GM04504 (cell line): ENCODE measurements at places on chromosomes 4 and X.

DNA sequence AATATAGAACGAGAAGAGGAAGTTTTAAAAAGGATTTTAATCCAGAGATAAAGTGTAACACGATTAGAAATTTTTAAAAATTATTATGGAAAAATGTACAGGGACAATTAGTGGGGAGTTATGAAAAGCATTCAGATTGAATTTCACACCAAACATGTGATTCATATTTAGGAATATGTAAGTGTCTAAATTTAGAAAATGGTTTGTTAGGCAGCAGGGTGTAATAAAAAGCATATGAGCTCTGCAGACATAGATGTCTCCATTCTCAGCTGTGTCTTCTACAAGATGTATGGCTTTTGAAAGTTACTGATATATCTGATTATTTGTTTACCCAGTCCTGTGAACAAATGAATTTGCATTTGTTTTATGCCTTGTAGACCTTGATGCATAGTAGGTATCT lies 638.9 kb upstream of the AGA start:
- no peak for DNase-seq

- DNase-seq: no peak
Observed at GRCh38 chr4:54726907-54727306, 69.2 kb downstream of the KIT start.

GRCh38 chr4:186016796-186017195 lies 52.2 kb upstream of the TLR3 start:
- no peak for DNase-seq

GRCh38 chr4:81786063-81786763 lies 314.5 kb upstream of the RASGEF1B start:
- DNase-seq: no peak

- no peak for DNase-seq
Observed at GRCh38 chr4:74219240-74219639, 61.3 kb downstream of the MTHFD2L start.

DNA sequence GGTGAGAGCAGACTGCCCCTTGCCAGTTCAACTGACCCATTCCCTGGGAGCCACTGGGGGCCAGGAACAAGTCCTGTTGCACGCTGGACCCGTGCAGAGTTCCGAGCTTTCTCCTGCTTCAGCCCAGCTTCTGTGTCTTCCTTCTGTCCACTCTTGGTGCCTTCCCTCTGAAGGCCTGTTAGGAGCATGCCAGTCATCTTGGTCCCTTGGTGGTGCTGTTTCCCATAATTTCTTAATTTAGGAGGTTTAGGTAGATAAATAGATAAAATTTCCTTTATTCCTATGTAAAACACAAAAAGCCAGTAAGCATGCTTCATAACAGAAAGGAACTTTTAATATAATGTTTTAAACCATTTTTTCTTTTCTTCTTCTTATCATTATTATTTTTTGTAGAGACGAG lies 672.7 kb downstream of the CCSER1 start:
- DNase-seq: no peak

- no peak for DNase-seq
Observed at GRCh38 chr4:84856468-84857049, 109.9 kb downstream of the WDFY3 start.

DNA sequence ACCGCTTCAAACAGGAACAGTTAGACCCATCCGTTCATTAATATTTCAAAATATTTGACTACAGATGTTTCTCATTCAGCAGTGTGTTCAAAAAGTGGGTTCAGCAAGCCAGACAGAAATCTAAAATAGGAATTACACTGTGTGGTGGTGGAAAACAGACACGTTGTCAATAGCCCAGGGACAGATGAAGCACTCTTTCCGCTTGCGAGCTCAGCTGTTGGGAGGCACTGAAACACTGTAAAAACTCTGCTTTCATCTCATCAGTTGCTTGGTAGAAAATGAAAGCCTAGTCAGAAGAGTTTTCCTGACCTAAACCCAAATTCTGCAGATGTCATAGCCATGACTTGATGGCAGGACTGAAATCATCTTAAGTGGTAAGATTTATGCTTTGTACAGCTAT lies 38.5 kb downstream of the LRP2BP start:
- no peak for DNase-seq
